ENCODE measurements at places on chromosomes 7 and 10.

- DNase-seq, result no peak
These were observed 3.5 kb downstream of the PITX3 start for GRCh38 chr10:102237711-102238252.

- DNase-seq, result no peak
These were observed 13.2 kb upstream of the PAX2 start for GRCh38 chr10:100732241-100732596.

DNA sequence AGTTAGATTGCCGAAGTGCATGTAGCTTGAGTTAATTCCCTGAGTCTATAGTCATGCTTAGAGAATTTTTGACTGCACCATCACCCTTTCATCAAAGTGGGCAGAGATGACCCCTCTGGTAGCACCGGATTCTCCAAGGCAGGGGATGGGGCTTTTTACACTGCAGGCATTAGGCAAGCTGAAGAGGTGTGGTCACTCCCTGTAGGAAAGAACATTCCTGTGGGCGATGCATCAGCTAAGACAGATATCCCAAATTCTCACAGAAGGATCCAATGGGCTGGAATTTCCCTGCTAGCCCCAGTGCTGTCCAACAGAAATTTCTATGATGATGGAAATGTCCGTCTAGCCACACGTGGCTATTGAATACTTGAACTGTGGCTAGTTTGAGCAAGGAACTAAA is 118.2 kb downstream of the ADAM12 start:
- DNase-seq, result no peak

- no peak for DNase-seq
These were observed 505.8 kb downstream of the GPAM start for GRCh38 chr10:111677759-111678158.

GRCh38 chr7:2072042-2072441 is 160.7 kb downstream of the MAD1L1 start:
- peak; percentile 77 for DNase-seq

GRCh38 chr10:4538016-4538415 is 288.0 kb upstream of the AKR1E2 start:
- DNase-seq, result no peak

DNA sequence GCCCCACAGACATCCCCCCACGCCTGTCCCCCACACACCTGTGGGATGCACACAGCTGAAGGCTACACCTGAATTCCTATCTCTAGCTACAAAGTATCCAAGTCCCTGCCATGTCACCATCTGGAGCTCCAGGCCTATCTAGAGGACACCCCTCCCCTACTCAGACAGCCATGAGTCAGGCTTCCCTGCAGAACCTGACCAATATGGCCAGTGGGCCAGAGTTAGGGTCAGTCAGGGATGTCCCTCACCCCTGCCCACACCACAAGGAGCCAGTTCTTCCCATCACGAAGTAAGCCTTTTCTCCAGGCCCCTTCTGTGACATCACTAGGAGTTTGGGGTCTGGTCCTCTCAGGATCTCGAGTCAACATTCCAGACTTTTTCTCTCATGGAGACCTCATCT is 10.6 kb upstream of the SLC18A3 start:
- no peak for DNase-seq

- peak; percentile 28 for DNase-seq
These were observed at the start of gene LRRTM3 for GRCh38 chr10:66925896-66926715. LRRTM3 (plus strand) TSS chr10:66926036.

DNA sequence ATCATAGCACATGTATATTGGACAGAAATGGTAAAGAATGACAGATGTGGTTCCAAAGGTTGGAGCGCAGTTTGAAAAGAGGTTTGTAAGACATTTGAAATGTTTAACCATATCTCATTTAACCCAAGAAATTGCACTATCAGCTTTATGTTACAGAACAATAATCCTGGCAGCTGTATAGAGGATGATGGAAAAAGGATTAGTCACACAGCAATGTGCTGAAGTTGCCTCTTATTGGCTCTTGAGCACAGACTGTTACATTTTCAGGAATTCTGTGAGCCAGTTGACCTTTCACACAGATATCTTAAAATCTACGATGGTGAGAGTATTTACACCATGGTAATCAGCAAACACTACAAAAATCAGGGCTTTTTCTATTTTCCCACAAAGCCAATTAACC is 3.9 kb downstream of the COG5 start:
- no peak for DNase-seq

- no peak for DNase-seq
These were observed 70.6 kb downstream of the AP3M1 start for GRCh38 chr10:74079936-74080590.

DNA sequence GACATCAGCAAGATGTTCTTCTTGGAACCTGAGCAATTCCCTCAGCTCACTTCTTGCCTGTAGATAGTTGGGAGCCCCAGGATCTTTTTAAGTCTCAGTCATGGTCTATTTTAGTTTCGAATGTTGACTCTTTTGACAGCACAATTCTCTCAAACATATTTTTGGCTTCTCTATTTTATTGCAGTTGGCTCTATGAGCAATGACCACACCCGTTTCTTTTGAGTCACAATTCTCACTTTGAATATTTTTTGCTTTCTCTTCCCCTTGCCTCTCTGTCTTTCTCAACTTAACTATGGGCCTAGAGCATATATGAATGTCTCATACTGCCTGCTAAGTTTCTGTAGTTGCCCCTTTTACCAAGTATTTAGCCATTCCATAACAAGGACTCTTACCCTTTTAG is 222.8 kb downstream of the PTN start:
- no peak for DNase-seq

DNA sequence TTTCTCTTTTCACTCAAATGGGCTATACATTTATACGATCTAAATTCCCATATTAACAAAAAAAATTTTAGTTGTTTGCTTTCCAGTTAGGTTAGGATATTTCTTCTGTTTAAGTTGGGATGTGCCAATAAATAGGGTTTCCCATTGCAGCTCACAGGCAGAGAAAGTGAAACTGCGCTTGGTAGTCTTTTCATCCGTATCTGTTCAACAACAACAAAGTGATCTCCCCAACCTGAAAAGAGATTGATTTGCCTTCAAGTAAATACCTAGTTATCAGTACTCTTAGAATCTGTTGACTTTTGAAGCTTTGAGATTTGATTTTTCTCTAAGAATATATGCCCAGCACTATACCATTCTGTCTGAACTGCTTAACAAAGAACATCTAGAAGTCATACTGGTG is 143.4 kb downstream of the DYNC1I1 start:
- no peak for DNase-seq

DNA sequence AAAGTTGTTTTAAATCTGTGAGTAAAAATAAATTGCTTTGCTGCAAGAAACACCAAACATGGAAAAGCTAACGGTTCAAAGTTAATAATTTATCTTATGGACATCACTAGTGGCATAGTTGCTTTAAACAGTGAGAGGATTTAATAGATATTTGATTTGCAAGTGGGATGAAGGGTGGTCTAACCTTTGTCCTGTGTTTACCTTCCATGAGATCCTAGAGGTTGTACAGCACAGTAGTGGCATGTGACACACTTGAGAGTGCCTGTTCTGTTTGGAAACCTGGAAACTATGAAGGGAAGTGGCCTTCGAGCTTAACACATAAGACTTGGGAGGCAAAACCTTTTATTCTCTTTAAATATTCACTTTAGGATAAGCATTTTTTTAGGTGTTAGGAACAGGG is 16.0 kb downstream of the EGFR start:
- no peak for DNase-seq

- DNase-seq, result no peak
These were observed 159.1 kb upstream of the TCF7L2 start for GRCh38 chr10:112790921-112791320.

DNA sequence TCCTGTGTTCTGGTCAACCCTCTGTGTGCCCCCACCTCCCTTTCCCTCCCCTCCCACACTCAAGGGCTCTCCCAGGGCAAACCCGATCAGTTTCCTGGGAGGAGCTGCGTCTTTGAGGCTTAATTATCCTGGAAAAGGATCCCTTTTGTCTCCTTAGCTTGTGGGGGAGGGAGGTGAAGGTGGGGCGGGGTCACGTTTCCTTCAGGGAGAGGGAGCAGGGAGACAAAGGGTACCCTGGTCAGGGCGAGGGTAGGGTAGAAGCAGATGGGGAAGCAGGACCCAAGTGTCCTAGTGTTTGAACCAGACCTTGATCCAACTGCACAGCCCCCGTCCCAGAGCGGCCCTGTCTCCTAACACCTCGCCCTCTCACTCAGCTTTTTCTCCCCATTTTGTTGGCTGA is 90.1 kb downstream of the HIF1AN start:
- DNase-seq, result no peak

- no peak for DNase-seq
These were observed 70.6 kb downstream of the ZPBP start for GRCh38 chr7:50022451-50022850.

DNA sequence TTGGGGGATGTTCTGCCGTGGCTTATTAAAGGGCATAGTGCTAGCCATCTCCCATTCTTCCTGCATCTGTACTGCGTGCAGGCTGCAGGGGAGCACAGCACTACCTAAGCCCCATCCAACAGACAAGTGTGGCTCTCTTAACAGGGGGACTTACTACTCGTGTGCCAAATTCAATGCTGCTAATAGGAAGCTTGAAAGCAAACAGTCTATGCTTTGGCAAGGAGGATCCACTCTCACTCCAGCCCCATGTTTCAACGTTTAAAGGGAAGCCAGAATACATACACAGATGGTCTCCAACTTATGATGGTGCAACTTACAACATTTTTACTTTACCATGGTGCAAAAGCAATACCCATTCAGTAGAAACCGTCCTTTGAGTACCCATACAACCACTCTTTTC is 228.0 kb upstream of the C7orf33 start:
- no peak for DNase-seq

DNA sequence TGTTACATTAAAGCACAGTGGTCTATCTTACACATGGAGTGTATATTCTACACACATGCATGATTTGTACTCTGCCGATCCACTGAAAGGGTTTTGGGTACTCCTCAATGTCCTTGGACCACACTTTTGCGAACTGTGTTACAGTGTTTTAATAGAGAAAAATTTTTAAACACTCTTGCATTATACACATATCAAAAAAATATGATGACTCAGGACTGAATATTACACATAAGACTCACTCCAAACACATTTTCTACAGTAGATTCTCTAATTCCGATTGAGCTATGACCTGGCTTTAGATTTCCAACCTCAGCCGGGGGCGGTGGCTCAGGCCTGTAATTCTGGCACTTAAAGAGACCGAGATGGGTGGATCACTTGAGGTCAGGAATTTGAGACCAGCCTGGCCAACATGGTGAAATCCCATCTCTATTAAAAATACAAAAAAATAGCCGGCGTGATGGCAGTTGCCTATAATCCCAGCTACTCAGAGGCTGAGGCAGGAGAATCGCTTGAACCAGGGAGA is 222.4 kb downstream of the CACNA2D1 start:
- DNase-seq, result no peak

GRCh38 chr7:31882187-31882586 is 188.0 kb downstream of the PDE1C start:
- DNase-seq, result no peak

- no peak for DNase-seq
These were observed 80.5 kb downstream of the ABI1 start for GRCh38 chr10:26780106-26780792.

DNA sequence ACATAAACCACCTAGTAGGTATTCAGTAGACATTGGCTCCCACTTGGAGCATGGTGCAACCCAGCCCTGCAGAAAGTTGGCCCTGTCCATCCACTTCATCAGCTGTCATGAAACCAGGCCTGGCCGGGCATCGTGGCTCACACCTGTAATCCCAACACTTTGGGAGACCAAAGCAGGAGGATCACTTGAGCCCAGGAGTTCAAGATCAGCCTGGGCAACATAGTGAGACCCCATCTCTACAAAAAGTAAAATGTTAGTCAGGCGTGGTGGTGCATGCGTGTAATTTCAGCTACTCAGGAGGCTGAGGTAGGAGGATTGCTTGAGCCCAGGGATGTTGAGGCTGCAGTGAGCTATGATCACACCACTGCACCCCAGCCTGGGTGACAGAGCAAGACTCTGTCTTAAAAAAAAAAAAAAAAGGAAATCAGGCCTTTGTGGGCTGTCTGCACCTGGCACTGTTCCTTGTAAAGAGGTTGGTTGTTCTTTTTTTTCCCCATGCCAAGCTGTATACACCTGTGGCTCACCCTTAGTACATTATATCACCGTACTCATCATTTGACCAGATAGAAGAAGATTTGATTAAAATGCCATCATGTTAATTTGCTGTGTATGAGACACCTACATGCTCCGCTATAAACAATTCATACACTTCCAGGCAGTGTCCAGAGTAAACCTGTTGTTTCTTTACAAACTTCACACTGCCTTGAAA is 45.4 kb upstream of the GRID1 start:
- DNase-seq, result no peak

- no peak for DNase-seq
These were observed 32.4 kb upstream of the INPP5F start for GRCh38 chr10:119693262-119693957.

GRCh38 chr10:76998451-76998850 is 639.2 kb downstream of the KCNMA1 start:
- no peak for DNase-seq

DNA sequence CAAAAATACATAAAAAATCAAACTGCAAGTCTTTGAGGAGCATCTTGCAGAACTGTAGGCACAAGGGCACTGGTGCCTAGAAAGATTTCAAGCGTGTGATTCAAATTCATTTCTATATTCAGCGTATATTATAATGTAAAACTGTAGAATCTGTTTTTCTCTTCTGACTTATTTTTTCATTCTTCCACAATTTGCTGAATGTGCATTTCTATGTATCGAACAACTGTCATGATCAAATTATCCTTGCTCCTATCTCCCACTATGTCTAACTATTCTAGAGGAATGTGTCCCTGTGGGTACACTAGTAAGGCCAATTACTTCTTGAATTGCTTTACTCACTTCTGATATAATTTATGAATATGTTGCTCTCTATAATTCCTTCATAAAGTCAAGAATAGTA is 283.0 kb upstream of the MAGI2 start:
- no peak for DNase-seq

- DNase-seq, result no peak
These were observed 1.5 kb downstream of the ZNF394 start for GRCh38 chr7:99498546-99498944.

DNA sequence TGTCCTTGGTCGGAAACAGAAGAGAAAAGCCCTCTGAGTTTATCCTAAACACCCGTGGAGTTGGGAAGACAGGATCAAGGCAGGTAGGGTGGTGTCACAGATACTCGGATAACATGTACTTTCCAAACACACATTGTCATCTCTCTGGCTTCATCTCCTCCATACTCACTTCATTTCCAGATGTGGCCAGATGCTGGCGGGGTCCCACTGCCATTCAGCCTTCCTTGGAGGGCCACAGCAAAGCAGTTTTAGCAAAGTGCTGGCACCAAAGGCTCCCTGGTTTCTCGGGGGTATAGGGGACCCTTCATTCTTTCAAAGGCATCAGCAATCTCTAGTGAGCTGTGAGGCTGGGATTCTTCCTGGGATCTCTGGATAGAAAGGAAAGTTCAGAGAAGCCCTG is 539.5 kb downstream of the TCERG1L start:
- DNase-seq, result no peak

DNA sequence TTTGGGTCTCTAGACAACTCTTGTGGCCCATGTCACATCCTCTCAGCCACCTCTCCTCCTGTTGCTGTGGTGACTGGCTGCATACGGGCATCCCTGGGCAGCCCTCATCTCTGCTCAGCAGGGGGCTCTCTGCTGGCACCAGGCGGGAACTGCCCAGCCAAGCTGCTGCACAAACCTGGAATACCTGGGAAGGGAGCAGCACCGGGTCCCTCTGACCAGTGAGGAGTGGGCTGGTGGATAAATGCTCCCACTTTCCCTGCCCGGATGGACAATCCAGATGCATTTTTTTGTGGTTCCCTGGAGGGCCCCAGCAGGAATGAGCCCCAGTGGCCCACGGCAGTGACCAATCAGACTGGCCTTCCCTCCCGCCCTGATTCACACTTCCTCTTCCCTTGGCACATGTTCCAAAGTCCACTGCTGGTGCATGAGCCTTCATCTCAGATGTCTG is 21.9 kb downstream of the GRID1 start:
- no peak for DNase-seq

- no peak for DNase-seq
These were observed 92.6 kb downstream of the HPSE2 start for GRCh38 chr10:99143011-99143410.
